ENCODE measurements at places on chromosomes 3 and 15.
A peak's percentile ranks its signal among the peaks of the same experiment; 100 is the strongest.

DNA sequence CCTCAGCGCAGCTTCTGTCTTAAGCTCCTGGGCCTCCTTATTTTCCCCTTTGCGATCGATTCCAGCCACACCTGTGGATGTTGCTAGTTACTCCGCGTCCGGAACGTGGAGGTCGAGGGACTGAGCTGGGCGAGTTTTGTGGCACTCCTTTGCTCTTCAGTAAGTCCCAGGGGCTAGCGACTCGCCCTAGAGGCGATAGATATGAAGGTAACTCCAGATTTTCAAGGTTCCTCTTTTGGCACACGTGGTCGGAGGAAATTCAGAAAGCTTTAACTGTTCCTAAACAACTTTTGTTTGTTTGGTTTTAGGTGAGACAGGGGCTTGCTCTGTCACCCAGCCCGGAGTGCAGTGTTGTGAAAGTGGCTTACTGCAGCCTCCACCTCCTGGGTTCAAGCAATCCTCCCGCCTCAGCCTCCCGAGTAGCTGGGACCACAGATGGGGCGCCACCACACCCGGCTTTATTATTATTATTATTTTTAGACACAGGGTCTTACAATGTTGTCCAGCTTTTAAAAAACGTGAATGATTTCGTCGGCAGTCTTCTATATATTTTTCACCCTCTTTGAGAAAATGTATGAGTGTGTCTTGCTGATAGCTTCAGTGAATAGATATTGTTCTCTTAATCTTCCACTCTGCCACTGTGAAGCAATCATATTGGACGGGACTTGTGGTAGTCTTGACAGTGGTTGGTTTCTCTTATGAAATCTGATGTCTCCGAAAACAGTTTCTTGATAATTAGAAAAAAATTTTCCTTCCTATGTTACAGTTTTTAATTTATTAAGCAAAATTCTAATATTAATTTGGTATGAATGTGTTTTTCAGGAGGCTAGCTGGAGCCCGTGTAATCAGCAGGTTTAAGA lies 785 bp downstream of the MFSD1 start:
- DNase-seq, result peak; percentile 25

DNA sequence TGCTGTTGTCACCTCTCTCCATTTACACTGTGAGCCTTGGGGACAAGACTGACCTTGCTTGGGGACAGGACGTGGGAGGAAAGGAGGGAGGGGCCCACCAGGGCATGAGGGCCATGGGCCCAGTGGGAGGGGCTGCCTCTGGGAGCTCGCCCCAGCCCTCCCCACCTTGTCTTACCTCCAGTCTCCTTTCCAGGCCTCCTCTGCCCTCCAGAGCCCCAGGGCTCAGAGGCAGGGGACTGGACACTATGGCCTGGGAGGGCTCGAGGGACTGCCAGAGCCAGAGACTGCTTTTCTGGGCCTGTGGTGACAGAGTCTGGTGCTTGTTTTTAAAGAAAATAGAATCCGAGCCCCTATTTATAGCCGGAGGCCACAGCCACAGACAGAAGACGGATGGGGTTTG lies 10.2 kb downstream of the CSPG4 start:
- DNase-seq, result no peak

GRCh38 chr3:133895208-133896001 lies at the start of gene RAB6B:
Gene RAB6B, minus strand, starts transcription at chr3:133895882. Its CDS starts 416 bp downstream, at chr3:133895466.
- DNase-seq, result no peak

DNA sequence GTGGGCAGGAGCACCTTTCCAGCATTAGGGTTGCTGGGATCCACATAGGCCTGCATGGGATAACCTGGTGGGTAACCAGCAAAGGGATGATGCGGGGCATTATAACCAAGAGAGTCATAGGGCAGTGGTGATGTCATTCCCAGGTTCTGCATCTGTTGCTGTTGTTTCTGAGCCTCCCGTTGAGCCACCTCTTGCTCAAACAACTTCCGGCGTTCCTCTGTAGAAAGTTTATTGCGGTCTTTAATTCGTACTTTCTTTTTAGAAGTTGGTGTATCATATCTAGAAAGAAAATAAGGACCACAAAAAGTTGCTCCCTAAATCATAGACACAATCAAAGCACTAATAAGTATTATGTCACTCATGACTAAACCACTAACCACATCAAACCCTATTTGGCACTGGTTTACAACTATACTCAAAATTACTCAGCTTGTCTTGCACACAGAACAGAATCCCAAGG lies 77.8 kb downstream of the NBEAL2 start:
- DNase-seq, result peak; percentile 76

GRCh38 chr3:184508938-184509337 lies 52.6 kb upstream of the EPHB3 start:
- no peak for DNase-seq

DNA sequence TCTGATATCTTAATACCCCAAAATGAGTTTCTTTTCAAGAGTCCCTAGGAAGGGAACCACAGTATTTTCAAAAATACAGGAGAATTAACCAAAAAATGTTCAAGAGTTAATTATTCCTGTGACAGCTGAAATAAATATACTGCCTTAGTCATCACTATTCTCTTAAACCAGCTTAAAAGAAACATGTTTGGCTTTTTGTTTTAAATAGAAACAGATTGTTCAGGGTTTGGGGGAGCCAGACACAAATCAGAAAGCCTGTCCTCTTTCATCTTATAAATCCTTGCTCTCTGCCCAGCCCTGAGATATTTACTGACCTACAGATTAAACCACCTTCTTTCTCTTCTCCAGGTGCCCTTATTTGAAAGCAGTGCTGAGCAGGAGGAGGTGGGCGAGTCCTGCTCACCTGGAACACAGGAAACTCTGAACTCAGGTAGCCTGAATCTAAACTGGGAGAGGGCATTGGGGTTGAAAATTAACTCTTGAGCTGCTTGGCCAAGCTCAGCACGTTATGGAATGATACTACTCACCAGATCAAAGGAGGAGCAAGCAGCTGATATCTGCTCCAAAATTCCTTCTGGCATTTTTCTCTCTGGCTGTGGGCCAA lies 84.1 kb upstream of the SPRED1 start:
- no peak for DNase-seq

All from CD4-positive, alpha-beta T cell treated with Interleukin-17A for 1 hour (primary cell).